ENCODE measurements at places on chromosomes 1 and 21. TPM values are rescaled to one million over a fixed set of nuclear protein-coding genes. Genes with fewer than 3 reads are reported as not detected.
A peak's percentile ranks its signal among the peaks of the same experiment; 100 is the strongest.

DNA sequence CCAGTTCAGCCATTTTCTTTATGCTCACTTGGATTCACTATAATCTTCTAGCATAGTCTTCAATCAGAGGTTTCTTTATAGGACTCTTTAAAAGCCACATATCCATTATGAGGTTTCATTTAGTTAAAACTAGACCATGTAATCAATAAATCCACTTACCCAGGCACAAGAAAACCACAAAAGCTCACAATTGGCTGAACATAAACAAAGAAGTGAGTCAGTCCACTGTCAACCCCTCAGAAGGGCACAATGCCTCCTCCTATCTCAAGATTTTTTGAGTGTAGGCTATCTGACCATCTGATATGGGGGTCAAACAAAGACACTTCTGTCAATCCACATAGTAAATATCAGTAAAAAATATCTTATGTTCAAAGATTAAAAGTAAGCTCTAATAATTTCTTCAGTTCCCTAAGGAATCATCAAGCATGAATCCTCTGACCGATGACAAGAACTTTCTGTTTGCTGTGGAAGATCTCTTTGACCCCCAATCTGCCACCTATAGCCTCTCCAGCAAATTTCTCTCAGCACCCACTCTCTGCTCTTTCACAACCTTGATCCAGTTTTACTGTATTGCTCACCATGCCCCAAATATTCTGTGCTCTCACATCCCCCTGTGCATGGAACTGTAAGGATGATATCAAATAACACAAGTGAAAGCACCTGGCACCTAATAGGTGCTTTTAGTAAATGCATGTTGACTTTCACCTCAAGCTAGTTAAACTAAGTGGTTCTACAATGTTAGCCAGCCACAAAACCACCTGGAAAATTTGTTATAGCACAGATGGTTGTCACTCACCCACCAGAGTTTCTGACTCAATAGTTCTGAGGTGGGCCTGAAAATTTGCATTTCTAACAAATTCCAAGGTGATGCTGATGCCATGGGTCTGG, 16.7 kb downstream of the RAB3B start:
- no peak overlapping the region for H3K27ac ChIP-seq
- no peak for DNase-seq
- H3K36me3 ChIP-seq, result no peaks in the 10 kb centered on the region
- no peaks in the 10 kb centered on the region for H3K27me3 ChIP-seq
- no peak overlapping the region for H3K4me3 ChIP-seq

- no peaks in the 10 kb centered on the region for H3K27me3 ChIP-seq
- no peak for DNase-seq
- H3K36me3 ChIP-seq, result no peaks in the 10 kb centered on the region
- H3K4me3 ChIP-seq, result no peak overlapping the region
- no peak overlapping the region for H3K27ac ChIP-seq
Measured at GRCh38 chr1:194809215-194809614, 1622.8 kb upstream of the B3GALT2 start.

- DNase-seq, result no peak
- peak overlapping the region; percentile 51 for H3K27ac ChIP-seq
- H3K27me3 ChIP-seq, result no peaks in the 10 kb centered on the region
Measured at GRCh38 chr1:183870351-183871077, 65.6 kb downstream of the RGL1 start.

DNA sequence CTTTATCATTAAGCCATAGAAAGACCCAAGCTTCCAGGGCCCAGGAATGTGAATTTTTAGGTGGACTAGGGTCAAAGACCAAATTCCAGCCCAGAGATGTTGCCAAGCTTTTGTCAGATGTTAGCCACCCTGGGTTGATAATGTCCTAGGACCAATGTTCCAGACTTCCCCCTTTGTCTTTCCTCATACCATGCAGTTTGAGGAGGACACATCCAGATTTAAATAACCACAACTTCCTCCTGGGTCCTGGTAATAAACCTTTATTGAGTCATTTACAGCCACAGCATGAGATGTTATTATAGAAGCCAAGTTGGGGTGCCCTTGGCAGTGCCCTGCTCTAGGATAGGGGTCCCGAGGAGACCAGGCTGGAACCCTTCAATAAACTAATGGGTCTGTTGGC, 5.9 kb downstream of the TNR start:
- H3K36me3 ChIP-seq, result no peaks in the 10 kb centered on the region
- no peak for DNase-seq
- no peak overlapping the region for H3K27ac ChIP-seq
- H3K4me3 ChIP-seq, result no peak overlapping the region
- no peaks in the 10 kb centered on the region for H3K4me1 ChIP-seq
- peaks cover 33% of the 10 kb centered on the region for H3K27me3 ChIP-seq

Gene AKR7A3
- polyA plus RNA-seq, result not detected

DNA sequence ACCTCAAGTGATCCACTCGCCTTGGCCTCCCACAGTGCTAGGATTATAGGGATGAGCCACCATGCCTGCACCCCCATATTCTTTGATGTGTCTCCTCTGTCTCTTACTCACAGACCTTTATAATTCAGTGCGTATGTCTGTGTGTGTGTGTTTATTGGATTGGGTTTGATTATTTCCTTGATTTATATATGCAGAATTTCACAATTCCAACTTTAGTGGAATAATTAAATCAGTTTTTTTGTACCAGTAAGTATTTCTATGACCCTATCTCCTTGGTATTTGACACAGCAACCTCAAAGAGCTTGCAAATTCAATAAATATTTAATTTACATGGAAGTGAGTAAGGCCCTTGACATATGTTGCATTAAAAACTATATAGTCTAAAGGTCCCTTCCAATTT, 333.9 kb upstream of the ADAMTS5 start:
- no peak for DNase-seq
- no peaks in the 10 kb centered on the region for H3K27me3 ChIP-seq
- no peak overlapping the region for H3K4me3 ChIP-seq
- H3K4me1 ChIP-seq, result no peaks in the 10 kb centered on the region
- no peaks in the 10 kb centered on the region for H3K36me3 ChIP-seq

Gene NPPB
- polyA plus RNA-seq, result not detected

DNA sequence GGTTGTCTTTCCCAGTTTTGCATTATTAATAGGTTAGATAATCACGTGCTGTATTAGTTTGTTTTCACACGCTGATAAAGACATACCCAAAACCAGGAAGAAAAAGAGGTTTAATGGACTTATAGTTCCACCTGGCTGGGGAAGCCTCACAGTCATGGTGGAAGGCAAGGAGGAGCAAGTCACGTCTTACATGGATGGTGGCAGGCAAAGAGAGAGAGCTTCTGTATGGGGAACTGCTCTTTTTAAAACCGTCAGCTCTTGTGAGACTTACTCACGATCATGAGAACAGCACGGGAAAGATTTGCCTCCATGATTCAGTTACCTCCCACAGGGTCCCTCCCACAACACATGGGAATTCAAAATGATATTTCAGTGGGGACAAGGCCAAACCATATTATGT, 2.3 kb upstream of the VCAM1 start:
- peaks cover 20% of the 10 kb centered on the region for H3K4me1 ChIP-seq
- H3K27me3 ChIP-seq, result no peaks in the 10 kb centered on the region
- H3K4me3 ChIP-seq, result no peak overlapping the region

DNA sequence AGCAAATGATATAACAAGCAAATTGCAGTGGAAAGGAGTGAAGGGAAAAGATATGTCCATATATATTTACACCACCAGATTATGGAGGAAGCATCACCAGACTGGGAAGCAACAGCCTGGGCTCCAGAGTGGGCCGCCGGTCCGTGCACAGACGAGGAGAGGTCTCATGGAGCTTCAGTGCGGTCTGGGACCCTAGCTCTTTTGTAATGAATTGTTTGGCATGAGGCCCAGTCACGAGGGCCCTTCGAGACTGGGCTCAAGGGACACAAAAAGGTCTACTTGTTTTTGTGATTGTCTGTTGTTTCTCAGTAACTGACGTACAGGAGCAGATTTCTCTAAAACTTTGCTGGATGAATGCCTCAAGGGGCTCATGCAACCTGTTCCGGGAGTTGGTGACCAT, 12.9 kb upstream of the STUM start:
- H3K27ac ChIP-seq, result no peak overlapping the region
- H3K4me3 ChIP-seq, result no peak overlapping the region
- H3K36me3 ChIP-seq, result no peaks in the 10 kb centered on the region
- no peak for DNase-seq
- H3K27me3 ChIP-seq, result peaks cover 8% of the 10 kb centered on the region
- H3K4me1 ChIP-seq, result no peaks in the 10 kb centered on the region

GRCh38 chr1:86708920-86709319, 4.5 kb downstream of the SH3GLB1 start:
- H3K36me3 ChIP-seq, result peaks cover 4% of the 10 kb centered on the region

GRCh38 chr1:184843732-184844495, 89.3 kb upstream of the EDEM3 start:
- no peaks in the 10 kb centered on the region for H3K27me3 ChIP-seq
- no peak overlapping the region for H3K27ac ChIP-seq
- no peak overlapping the region for H3K4me3 ChIP-seq
- no peaks in the 10 kb centered on the region for H3K36me3 ChIP-seq
- peaks cover 7% of the 10 kb centered on the region for H3K4me1 ChIP-seq
- DNase-seq, result peak; percentile 38

- DNase-seq, result no peak
- no peak overlapping the region for H3K27ac ChIP-seq
- H3K4me1 ChIP-seq, result peaks cover 18% of the 10 kb centered on the region
- no peak overlapping the region for H3K4me3 ChIP-seq
- peaks cover 1% of the 10 kb centered on the region for H3K27me3 ChIP-seq
- H3K36me3 ChIP-seq, result no peaks in the 10 kb centered on the region
Measured at GRCh38 chr1:199163670-199164069, 524.8 kb downstream of the PTPRC start.

DNA sequence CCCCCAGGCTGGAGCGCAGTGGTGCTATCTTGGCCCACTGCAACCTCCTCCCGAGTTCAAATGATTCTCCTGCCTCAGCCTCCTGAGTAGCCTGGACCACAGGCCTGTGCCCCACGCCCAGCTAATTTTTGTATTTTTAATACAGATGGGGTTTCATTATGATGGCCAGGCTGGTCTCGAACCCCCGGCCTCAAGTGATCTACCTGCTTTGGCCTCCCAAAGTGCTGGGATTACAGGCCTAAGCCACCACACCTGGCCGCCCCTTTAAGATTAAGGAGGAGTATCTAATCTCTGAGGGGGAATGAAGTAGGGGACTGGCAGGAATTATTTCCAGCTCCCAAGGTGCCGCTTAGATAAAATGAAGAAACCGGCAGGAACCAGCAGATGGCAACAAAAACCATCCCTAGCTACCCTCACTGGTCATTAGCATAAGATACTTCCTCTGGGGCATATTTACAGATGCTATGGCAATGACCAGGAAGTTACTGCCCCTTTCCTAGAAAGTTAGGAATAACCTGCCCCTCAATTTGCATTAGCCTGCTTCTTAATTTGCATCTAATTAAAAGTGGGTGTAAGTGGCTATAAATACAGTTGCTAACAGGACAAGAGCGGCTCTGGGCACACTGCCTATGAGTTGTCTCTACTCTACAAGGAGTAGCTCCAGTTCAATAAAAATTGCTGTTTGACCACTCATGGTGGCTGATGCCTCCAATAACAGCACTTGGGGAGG, 7.1 kb upstream of the NSUN4 start:
- no peaks in the 10 kb centered on the region for H3K27me3 ChIP-seq
- no peak overlapping the region for H3K27ac ChIP-seq
- H3K4me3 ChIP-seq, result no peak overlapping the region
- no peak for DNase-seq
- no peaks in the 10 kb centered on the region for H3K4me1 ChIP-seq
- H3K36me3 ChIP-seq, result no peaks in the 10 kb centered on the region

Gene LRRC3
- polyA plus RNA-seq, result 0.32 TPM

Gene FAAH
- 1.4 TPM for polyA plus RNA-seq

DNA sequence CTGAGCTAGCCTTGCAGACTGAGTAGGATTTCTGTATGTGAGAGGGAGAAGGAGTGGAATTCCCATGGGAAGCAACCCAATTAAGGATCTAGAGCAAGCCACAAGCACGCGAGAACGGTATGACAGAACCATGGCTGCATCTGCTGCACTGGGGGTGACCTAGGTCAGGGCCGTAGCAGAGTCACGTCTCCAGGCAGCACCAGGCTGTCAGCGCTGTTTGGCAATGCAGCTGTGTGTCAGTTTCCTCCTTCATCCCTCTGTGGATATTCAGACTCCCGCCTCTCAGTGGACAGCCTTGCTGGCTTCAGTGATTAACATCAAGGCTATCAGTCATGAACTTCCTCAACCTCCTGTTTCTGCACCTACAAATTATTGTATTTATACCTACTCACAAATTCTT, 118.1 kb upstream of the PPP2R5A start:
- H3K36me3 ChIP-seq, result no peaks in the 10 kb centered on the region
- no peak for DNase-seq
- H3K4me1 ChIP-seq, result peaks cover 3% of the 10 kb centered on the region
- peaks cover 7% of the 10 kb centered on the region for H3K27me3 ChIP-seq
- H3K27ac ChIP-seq, result no peak overlapping the region

DNA sequence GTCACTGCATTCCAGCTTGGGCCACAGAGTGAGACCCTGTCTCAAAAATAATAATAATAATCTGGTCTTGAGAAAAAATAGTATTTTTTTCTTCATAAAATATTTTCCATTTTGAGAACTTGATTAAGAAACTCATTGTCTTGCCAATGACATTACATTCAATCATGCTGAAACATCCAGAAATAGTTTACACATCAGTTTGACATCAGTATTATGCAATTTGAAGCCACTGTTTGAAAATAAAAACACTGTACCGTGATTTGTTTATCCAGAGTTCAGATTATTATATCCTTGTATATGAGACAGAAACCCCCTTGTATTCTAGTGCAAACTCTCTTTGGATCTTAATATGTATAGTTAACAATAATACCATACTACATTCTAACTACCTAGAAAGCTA, 6.9 kb downstream of the FMO2 start:
- no peak for DNase-seq
- no peaks in the 10 kb centered on the region for H3K4me1 ChIP-seq
- H3K27ac ChIP-seq, result no peak overlapping the region
- no peaks in the 10 kb centered on the region for H3K36me3 ChIP-seq
- H3K27me3 ChIP-seq, result peaks cover 9% of the 10 kb centered on the region

- no peak for DNase-seq
- no peaks in the 10 kb centered on the region for H3K4me1 ChIP-seq
- H3K4me3 ChIP-seq, result no peak overlapping the region
- H3K27ac ChIP-seq, result no peak overlapping the region
Measured at GRCh38 chr1:37423810-37424209, 50.6 kb upstream of the ZC3H12A start.

Gene TIE1
- not detected for polyA plus RNA-seq

DNA sequence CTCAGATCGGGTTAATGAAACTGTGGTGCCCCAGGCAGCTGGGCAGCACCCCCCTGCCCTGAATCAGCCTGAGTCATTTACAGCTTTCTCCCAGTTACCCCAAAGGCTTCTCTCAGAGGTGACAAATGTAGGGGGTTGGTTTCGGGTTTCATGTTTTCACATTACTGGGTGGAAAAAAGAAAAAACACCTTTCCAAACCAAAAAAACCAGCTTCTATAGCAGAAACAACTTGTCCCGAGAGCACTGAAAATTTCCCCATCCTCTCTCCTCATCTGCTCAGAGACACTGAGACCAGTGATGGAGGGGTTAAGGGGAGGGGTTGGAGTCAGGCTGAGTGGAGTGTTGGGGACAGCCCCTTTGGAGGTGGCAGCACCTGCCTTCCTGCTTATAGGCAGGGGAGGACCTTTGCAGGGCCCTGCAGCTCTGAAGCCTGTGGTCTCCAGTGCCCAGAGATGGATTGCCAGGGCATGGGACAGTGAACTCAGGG, 15.6 kb downstream of the UTP11 start:
- peaks cover 29% of the 10 kb centered on the region for H3K4me1 ChIP-seq
- no peak overlapping the region for H3K4me3 ChIP-seq
- no peak for DNase-seq
- no peaks in the 10 kb centered on the region for H3K27me3 ChIP-seq

Gene SLAMF6
- polyA plus RNA-seq, result 95.9 TPM
